ENCODE measurements at places on chromosomes 1 and 21. TPM values are rescaled to one million over a fixed set of nuclear protein-coding genes. Genes with fewer than 3 reads are reported as not detected.

GRCh38 chr1:197961449-197961848, 44.3 kb downstream of the LHX9 start:
- H3K4me1 ChIP-seq = no peaks in the 10 kb centered on the region
- H3K36me3 ChIP-seq = no peaks in the 10 kb centered on the region
- no peak overlapping the region for H3K27ac ChIP-seq
- H3K27me3 ChIP-seq = no peaks in the 10 kb centered on the region
- no peak overlapping the region for H3K4me3 ChIP-seq

DNA sequence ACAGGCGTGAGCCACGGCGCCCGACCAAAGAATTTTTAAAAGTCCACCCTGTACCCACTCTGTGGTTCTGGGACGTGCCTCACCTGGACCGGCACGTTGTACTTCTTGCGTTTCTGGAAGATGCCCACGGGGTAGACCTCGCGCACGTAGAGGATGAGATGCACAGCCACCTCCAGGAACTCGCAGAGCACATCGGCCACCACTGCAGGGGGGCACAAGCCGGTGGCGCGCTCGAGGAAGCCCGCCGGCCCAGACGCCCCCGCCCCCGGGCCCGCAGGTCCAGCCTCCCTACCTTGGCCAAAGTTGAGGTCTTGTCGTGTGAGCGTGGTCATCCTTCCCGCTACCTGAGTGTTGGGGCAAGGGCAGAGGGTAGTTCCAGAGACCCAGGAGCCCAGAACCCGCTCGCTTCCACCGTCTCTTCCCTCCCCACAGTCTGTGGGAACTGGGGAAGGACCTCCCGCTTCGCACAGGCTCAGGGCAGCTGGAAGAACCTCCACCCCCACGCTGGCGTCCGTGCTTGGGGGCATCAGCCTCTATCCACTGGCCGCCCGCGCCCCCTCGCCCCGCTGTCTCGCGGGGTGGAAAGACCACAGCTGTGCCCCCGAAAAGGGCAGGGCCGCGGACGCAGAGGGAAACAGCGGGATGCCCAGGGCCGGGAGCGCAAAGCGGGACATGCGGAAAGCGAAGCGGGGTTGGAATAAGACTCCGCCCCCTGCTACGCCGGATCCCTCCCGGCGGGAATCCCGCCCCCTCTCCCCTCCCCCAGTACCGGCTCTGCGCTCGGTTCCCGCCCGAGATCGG, 478 bp downstream of the MAD2L2 start:
- H3K27me3 ChIP-seq = no peaks in the 10 kb centered on the region
- peak overlapping the region; percentile 77 for H3K27ac ChIP-seq
- peak overlapping the region; percentile 69 for H3K4me3 ChIP-seq
- no peak for DNase-seq
- peaks cover 2% of the 10 kb centered on the region for H3K36me3 ChIP-seq

DNA sequence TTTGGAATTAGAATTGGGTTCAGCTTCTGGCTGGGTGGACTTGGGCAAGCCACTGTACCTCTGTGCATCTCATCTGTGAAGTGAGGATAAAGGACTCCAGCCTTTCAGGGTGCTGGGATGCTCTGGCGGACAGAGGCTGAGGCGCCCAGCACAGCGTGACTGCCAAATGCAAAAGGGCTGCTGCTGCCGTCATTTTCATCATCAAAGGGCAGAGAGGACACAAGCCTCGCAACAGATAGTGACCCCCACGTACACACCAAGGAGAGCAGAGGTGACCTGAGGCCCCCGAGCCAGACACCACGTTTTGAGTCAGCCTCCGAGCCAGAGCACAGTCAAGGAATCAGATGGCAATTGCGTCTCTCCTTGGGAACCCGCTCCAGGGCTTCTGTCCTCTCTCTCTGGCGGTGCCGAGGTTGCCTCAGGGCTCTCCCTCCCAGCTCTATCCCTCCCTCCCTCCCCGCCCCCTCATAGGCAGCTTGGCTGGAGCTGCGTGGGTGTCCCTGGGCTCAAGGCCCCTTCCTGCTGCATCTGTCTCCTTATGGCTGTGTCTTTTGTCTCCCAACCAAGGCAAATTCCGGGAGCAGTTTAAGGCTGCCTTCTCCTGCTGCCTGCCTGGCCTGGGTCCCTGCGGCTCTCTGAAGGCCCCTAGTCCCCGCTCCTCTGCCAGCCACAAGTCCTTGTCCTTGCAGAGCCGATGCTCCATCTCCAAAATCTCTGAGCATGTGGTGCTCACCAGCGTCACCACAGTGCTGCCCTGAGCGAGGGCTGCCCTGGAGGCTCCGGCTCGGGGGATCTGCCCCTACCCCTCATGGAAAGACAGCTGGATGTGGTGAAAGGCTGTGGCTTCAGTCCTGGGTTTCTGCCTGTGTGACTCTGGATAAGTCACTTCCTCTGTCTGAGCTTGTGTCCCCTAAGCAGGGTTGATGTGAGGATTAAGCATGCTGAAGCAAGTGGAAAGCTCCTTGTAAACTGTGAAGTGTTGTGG, 9.0 kb downstream of the HCRTR1 start:
- no peak overlapping the region for H3K4me3 ChIP-seq
- H3K27ac ChIP-seq = peak overlapping the region; percentile 27
- DNase-seq = peak; percentile 14
- H3K4me1 ChIP-seq = peaks cover 35% of the 10 kb centered on the region
- no peaks in the 10 kb centered on the region for H3K27me3 ChIP-seq

DNA sequence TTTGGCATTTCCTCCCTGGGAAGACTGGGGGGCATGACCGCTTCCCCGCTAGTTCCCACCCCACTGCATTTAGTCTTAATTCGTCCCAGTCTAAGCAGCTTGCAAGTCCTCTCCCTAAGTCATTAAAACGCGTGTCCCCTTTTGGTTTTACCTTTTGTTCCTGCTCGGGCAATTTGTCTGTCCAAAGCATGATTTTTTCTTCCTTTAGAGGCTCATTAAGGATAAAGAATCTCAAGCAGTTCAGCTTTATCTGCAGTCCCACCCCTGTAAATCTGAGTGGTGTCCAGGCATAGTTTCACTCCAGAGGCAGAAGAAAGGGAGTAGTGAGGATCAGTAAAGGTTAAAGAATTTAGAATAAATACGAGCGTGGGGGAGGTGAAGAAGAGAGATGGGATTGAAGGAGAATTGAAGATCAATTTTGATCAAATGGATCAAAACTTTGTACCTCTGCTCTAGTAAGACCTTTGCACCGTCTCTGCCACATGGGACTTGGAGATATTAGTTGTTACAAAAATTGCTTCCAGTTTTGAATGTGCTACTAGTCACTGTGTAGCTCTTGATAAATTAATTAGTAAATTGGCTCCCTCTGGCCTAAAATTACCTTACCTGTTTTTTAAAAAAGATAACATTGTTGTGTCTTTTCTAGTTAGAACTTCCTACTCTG, 989 bp upstream of the ETV3 start:
- peak overlapping the region; percentile 95 for H3K27ac ChIP-seq
- H3K4me3 ChIP-seq = peak overlapping the region; percentile 99
- no peak for DNase-seq
- no peaks in the 10 kb centered on the region for H3K27me3 ChIP-seq
- peaks cover 19% of the 10 kb centered on the region for H3K36me3 ChIP-seq

DNA sequence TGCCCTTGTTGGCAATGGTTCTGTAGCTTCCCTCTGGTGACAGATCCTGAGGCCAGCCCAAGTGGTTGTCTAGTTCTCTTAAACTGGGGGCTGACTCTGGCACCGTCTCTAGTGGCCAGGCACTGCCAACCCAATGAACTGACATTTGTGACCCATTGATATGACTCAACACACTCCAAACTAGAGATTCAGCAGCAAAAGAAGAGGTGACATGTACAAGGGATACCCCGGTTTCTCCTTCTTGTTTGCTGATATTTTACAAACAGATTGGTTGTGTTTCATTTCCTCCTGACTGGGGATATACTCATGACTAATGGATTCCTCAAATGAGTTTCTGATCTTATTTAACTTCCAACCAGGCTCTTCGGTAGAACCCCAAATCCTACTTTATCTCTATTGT, 65.9 kb upstream of the DNAJC6 start:
- H3K27me3 ChIP-seq = no peaks in the 10 kb centered on the region
- no peaks in the 10 kb centered on the region for H3K4me1 ChIP-seq
- no peak for DNase-seq
- H3K27ac ChIP-seq = no peak overlapping the region
- H3K4me3 ChIP-seq = no peak overlapping the region
- no peaks in the 10 kb centered on the region for H3K36me3 ChIP-seq

DNA sequence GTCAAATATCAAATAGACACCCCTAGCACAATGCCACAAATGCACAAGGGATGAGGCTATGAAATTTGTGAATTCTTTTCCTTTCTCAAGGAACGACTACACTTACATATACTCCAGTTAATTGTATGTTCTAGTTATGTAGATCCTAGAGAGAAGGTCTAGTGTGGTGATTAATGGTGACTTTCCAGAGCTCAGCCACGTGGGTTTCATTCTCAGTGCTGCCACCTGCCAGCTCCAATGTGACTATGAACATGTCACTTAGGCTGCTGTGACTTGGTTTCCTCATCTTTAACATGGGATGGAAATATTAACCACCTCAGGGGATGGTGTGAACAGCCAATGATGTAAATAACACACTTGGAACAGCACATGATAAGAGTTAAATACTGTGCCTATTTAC, 138.3 kb downstream of the APP start:
- H3K36me3 ChIP-seq = no peaks in the 10 kb centered on the region
- H3K4me1 ChIP-seq = no peaks in the 10 kb centered on the region
- H3K4me3 ChIP-seq = no peak overlapping the region
- H3K27me3 ChIP-seq = no peaks in the 10 kb centered on the region

DNA sequence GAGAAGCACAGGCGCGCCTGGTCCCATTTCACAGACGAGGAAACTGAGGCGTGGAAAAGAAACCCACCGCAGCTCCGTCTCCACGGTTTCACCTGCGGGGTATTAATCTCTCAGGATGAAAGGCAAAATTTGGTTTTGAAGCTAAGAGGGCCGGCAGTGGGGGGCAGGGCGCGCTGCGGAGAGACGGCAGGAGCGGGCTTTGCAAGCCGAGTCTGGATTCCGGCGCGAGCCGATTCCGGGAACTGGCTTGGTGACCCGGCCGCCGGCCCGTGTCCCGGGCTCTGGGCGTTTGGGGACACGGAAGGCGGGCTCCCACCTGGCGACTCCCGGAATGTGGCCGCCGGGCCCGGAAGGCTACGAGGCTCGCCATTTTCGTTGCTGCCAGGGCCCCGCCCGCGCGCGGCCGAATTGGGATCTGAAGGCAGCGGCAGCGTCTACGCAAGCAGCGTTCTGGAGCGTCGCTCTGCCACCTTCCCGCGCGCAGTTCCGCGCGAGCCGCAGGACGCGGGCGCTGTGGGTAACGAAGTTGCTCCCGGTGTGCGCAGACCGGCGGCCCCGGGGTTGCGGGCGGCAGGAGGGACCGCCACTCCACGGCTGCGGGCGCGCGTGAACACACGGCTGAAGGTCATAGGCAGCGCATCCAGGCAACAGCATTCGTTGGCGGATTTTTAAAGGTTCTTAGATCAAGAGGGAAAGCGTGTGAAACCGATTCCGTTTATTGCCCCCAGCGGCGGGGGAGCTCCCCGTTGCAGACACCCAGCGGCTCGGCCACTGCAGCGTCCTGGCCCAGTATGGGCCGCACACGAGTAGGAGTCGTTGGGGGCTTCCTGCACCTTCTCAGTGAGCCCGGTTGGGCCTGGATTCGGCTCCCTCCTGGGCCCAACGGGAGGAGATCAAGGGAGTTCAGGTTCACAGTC, 5.4 kb upstream of the PRDM16 start:
- H3K27ac ChIP-seq = no peak overlapping the region
- H3K4me1 ChIP-seq = peaks cover 5% of the 10 kb centered on the region
- no peaks in the 10 kb centered on the region for H3K36me3 ChIP-seq
- no peak for DNase-seq
- H3K27me3 ChIP-seq = peaks cover 24% of the 10 kb centered on the region

GRCh38 chr1:63955370-63956145, 181.7 kb downstream of the ROR1 start:
- no peak overlapping the region for H3K27ac ChIP-seq
- DNase-seq = no peak
- H3K4me1 ChIP-seq = no peaks in the 10 kb centered on the region
- H3K36me3 ChIP-seq = no peaks in the 10 kb centered on the region

- no peak overlapping the region for H3K4me3 ChIP-seq
- H3K4me1 ChIP-seq = peaks cover 9% of the 10 kb centered on the region
- no peak overlapping the region for H3K27ac ChIP-seq
- DNase-seq = peak; percentile 9
- H3K27me3 ChIP-seq = no peaks in the 10 kb centered on the region
- no peaks in the 10 kb centered on the region for H3K36me3 ChIP-seq
Measured at GRCh38 chr1:213969958-213970555, 17.7 kb upstream of the PROX1 start.

DNA sequence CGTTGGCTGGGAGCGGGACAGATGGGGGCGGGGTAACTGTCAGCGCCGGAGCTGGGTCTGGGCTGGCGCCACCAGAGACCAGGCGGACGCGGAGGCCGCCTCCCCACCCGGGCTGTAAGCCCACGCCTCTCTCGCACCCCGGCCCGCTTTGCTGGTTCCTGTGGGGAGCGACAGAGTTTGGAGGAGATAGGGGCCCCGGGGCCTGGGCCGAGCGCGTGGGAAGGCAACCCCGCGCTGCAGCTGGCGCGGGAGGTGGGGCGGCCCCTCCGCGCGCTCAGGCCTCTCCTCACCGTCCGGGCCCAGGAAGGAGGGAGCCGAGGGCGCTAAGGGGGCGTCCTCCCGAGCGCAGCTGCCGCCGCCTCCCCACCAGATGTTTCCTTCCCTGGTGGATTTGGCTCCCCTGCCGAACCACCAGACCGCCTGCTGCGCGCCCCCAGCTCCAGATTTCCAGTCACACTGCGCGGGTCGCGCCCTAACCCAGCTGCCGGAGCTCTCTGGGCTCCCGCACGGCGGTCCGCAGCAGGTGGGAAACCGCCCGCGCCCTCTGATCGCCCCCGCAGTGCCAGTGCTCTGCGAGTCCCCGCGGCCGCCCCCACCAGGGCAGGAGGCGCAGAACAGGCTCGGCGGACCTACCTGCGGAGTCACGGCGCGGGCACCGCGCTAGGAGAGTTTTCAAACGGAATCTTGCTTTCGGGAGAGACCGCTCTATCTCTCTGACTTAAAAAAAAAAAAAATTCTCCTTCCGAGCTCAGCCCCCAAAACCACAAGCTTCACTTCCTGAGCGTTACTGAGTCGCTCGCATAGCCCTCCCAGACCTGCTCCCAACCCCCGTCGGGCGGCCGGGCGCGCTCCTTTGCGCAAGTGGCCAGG, 1.1 kb downstream of the GFI1 start:
- H3K36me3 ChIP-seq = no peaks in the 10 kb centered on the region
- DNase-seq = no peak
- peaks cover 71% of the 10 kb centered on the region for H3K27me3 ChIP-seq

GRCh38 chr1:8197493-8198282, 120.2 kb upstream of the SLC45A1 start:
- no peaks in the 10 kb centered on the region for H3K36me3 ChIP-seq
- peak overlapping the region; percentile 35 for H3K27ac ChIP-seq
- H3K4me3 ChIP-seq = no peak overlapping the region
- DNase-seq = peak; percentile 98

GRCh38 chr1:165116732-165117131, 239.8 kb downstream of the LMX1A start:
- H3K27ac ChIP-seq = no peak overlapping the region
- no peak overlapping the region for H3K4me3 ChIP-seq
- peak; percentile 86 for DNase-seq
- peaks cover 9% of the 10 kb centered on the region for H3K4me1 ChIP-seq

The SLAMF9 gene
- total RNA-seq = 0.43 TPM

The F11R gene
- 68.6 TPM for total RNA-seq

The TPM3 gene
- total RNA-seq = 687 TPM

Data from astrocyte (in vitro differentiated cells and primary cell).